ENCODE measurements at places on chromosomes 1 and 21. TPM values are rescaled to one million over a fixed set of nuclear protein-coding genes. Genes with fewer than 3 reads are reported as not detected.
A peak's percentile ranks its signal among the peaks of the same experiment; 100 is the strongest.

GRCh38 chr1:60825593-60825992 is 256.8 kb upstream of the NFIA start:
- no peak for DNase-seq

GRCh38 chr1:94912263-94913184 is 14.4 kb downstream of the CNN3 start:
- no peak for DNase-seq

DNA sequence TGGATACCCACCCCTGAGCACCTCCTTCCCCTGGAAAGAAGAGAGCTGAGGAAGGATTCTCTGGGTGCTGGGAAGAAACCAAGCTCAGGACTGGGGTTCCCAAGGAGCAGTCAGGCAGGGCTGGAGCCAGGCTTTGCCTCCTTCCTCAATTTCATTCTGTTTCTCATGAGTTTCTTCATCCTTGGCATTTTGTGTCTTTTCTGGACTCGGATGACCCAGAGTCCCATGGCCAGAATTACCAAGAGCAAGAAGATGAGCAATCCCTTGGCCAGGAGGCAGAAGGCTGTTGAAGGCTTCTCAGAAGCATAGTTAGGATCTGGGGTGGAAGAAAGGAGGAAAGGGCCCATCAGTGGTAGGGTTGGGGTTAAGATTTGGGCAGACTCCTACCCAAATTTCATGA is 2.5 kb downstream of the SLAMF9 start:
- no peak for DNase-seq

- DNase-seq, result no peak
Measured at GRCh38 chr1:37553598-37553926, 531 bp downstream of the SNIP1 start.

- no peak for DNase-seq
Measured at GRCh38 chr1:109864047-109864822, 46.4 kb upstream of the CSF1 start.

GRCh38 chr1:109432336-109432735 is 6.1 kb upstream of the PSMA5 start:
- DNase-seq, result no peak

- DNase-seq, result no peak
Measured at GRCh38 chr1:67130673-67131072, 4.1 kb downstream of the C1orf141 start.

GRCh38 chr1:203338335-203339036 is 12.4 kb downstream of the FMOD start:
- peak; percentile 83 for DNase-seq

GRCh38 chr1:205424901-205425600 is 3.2 kb upstream of the LEMD1 start:
- peak; percentile 69 for DNase-seq

GRCh38 chr1:18886003-18886335 is 16.4 kb downstream of the ALDH4A1 start:
- DNase-seq, result no peak

DNA sequence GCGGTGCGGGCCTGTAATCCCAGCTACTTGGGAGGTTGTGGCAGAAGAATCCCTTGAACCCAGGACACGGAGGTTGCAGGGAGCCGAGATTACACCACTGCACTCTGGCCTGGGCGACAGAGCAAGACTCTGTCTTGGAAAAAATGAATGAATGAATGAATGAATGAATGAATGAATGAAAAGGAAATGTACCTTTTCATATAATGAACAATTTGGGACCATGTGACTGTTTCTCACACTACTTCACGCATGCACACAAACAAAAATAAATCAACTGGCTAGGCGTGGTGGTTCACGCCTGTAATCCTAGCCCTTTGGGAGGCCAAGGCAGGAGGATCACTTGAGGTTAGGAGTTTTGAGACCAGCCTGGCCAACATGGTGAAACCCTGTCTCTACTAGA is 24.3 kb downstream of the USP48 start:
- no peak for DNase-seq

- no peak for DNase-seq
Measured at GRCh38 chr1:50950396-50950795, 9.7 kb downstream of the FAF1 start.

DNA sequence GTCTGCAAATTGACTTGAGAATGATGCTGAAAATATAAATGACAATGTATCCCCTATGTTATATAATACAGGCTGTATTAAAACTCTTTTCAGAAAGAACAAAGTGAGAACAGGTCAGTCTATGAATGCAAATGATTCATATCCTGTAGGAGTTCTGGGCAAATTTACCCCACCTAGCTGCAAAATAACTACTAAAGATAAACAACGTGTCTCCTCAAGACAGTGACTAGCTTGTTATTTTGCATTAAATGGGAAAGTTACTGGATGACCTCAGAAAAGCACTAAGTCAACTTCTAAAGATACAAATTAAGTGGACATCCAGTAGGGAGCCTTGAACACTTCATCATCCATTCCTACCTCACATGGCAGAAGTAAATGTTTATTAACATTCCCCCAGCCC is 11.1 kb downstream of the RNF19B start:
- no peak for DNase-seq

DNA sequence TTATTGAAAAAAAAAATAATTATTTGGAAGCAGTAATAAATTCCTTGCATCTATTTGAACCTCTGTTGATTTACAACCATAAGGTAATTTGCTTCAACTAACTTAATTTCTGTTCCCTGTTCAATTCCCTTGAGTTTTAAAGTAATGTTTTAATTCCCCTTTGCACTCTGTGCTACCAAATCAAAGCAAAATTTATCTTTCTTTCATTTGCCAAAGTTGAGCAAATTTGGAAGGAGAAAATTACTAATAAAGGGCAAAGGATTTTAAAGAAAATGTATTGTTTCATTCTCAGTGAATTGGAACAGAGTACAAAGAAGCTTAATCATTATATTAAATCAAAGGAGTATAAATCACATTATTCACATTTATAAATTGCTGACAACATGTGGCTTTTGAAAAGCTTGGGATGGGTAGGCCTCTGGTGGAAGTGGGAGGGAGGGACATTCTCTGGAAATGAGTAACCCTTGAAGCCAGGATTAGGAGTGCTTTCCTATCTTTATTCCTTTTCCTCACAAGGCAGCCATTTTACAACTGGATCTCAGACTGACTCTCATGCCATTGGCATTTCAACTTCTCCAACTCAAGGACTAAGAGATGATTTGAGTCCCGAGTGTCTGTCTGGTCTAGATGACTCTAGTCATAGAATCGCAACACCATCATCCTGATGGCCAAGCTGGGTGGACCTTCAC is 331.6 kb upstream of the DUSP10 start:
- no peak for DNase-seq

DNA sequence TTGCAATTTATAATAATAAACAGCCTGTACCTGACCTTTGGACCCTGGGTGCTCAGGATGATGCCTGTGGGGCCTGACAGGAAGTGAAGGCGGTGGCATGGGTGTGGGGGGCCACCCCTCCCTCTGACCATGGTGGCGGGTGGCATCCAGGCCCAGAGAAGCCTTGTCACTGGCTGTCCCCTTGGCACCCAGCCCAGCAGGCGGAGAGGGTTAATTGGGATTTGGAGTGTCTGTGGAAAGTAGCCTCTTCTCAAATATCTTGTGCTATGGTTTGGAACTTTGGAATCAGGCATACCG is 20.5 kb downstream of the SOX13 start:
- no peak for DNase-seq

DNA sequence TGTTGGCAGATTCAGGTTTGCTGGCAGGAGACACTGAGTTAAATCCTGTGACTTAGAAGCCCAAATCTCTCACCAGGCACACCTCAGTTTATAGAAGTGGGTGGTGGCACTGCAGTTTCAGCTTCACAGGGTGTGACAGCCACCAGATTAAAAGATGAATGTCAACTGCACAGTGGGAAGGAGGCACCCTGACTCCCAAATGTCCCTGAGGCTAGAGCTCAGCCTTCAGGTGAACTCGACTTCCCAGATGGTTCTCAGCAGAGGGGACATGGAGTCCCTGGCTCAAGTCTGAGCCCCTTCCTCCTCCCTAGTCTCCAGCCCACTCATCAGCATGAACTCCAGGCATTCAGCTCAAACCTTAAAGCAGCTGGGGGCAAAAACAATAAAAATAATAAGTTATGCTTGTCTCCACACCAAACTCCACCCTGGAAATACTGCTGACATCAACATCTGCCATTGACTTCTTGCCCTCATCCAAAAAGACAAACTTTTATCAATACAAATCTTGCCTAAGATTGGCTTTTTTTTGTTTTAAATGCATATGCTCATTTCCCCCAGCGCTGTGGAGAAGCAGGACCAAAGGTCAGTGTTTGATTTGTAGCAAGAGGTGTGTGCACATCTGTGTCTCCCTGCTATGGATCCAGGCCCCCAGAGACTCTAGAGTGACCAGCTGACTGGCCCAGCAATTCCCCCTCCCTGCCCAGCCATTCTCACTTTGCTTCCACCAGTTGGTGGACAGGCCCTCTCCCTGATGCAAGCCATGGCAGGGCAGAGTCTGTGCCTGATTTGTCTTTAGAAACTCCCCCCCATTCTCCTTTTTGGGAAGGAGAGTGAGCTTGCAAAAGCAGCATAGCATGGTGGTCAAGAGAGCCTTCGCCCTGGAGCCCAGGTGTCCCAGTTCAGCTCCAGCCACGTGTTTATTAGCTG is 18.5 kb upstream of the S100A7 start:
- no peak for DNase-seq

GRCh38 chr21:26115899-26116298 is 54.7 kb downstream of the APP start:
- no peak for DNase-seq

- no peak for DNase-seq
Measured at GRCh38 chr1:209218981-209219380, 364.5 kb upstream of the CAMK1G start.

- no peak for DNase-seq
Measured at GRCh38 chr1:101849356-101849755, 147.4 kb downstream of the OLFM3 start.

DNA sequence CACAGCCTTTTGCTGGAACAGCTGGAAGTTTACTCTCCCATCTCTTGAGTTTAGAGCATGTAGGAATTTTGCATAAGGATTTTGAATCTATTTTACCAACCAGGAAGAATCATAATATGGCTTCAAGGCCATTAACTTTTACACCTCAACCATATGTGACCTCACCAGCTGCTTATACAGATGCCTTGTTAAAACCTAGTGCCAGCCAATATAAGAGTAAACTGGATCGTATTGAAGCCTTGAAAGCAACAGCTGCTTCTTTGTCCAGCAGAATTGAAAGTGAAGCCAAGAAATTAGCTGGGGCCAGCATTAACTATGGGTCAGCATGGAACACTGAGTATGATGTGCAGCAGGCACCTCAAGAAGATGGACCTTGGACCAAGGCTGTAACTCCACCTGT is 65.4 kb downstream of the CEP350 start:
- no peak for DNase-seq

GRCh38 chr1:109312246-109312645 is 5.4 kb upstream of the MYBPHL start:
- no peak for DNase-seq

DNA sequence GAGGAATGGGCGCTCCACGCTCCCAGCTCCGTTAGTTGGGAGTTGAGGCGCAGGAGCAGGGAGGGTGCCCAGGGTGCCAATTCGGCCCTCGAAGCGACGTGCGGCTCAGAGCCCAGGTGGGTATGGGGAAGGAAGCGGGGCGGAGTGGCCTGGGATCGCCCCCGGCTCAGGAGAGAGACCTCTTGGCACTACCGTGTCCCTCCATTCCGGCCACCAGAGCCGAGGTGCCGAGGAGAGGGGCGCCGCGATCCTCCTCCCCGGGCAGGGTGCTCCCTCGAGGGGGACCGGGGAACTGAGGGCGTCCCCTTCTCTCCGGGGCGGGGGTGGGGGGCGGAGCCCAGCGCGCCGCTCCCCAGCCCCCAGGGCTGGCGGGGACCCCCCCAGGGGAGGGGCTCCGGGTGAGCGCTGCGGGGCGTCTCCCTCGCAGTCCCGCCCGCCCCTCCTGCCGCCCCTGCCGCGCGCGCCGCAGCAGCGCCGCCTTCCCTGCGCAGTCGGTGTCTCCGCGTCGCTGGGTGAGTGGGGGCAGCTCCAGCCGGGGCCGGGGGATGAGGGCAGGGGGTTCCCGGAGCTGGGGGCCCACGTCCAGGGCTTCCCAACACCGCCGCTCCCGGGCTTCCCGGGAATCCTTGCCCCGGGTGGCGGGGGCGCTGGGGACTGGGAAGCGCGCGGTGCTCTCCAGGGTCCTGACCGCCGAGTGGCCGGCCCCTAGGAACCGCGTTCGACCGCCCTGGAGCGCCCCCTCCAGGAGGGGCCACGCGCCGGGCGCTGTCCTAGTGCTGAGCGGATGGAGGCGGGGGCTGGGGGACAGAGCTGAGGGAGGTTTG is at the start of gene HPCA:
HPCA (plus strand) TSS at position 488 of the 824 bp plus-strand sequence. CDS start 2,408 bp downstream, outside the sequence.
- DNase-seq, result peak; percentile 50

UBXN10 gene
- 4.2 TPM for total RNA-seq

CFAP141 gene
- 0.89 TPM for total RNA-seq

MRAP gene
- total RNA-seq, result not detected

RNF2 gene
- 69.9 TPM for total RNA-seq

OR2AK2 gene
- 1.1 TPM for total RNA-seq

C4BPA gene
- 0.20 TPM for total RNA-seq

SLC16A4 gene
- total RNA-seq, result 24.1 TPM

CR1 gene
- 1.2 TPM for total RNA-seq

DTL gene
- total RNA-seq, result 9.2 TPM

RC3H1 gene
- total RNA-seq, result 33.2 TPM

SDHB gene
- 115 TPM for total RNA-seq

LYPD8 gene
- total RNA-seq, result not detected

S100A1 gene
- 3.7 TPM for total RNA-seq

FCRL5 gene
- total RNA-seq, result 0.20 TPM

DMRTA2 gene
- 0.61 TPM for total RNA-seq

PDZK1IP1 gene
- not detected for total RNA-seq
